Hindlimb muscle (tissue), 1 donor: ENCODE measurements at places on chromosomes 16 and 17.

GRCh38 chr16:56868175-56868574 is 3.2 kb downstream of the SLC12A3 start:
- no peak for DNase-seq

- no peak for DNase-seq
These were observed 22.2 kb downstream of the SRCAP start for GRCh38 chr16:30721167-30721566.

GRCh38 chr16:8727131-8727806 is 52.9 kb downstream of the ABAT start:
- no peak for DNase-seq

DNA sequence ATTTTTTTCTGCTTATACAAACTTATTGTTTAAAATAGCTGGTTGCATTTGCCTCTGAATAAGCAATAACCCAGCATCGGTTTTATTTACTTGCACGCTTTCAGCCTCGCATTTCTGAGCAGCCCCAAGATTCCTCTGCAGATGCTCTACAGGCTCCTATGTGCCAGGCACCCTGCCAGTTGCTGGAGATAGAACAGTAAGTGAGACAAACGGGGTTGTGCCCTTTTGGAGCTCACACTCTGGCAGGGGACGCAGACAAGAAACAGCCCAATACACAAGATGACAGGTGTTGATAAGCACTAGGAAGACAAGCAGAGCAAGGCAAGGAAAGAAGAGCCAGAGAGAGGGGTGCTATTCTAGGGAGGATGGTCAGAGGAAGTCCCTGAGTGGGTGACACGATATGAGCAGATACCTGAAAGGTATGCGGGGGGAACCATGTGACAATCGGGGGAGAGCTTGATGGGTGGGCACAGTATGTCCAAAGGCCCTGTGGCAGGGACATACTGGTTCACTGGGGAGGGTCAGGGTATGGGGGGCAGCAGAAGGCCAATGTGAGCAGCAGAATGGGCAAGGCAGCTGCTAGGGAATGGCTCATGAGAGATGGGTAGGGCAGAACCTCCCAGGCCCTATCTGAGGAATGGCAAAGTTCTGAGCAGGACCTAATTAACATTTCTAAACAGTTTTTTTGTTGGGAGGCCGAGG is 18.7 kb upstream of the ADORA2B start:
- DNase-seq: no peak

- DNase-seq: no peak
These were observed 6.6 kb upstream of the RHOT2 start for GRCh38 chr16:661184-661821.

- DNase-seq: no peak
These were observed 12.6 kb upstream of the GPT2 start for GRCh38 chr16:46871597-46871996.

- DNase-seq: no peak
These were observed 118.3 kb downstream of the BANP start for GRCh38 chr16:88069397-88070168.

GRCh38 chr16:56637814-56638750 is at the start of gene MT1A:
Gene MT1A (plus strand): TSS chr16:56638666. CDS start chr16:56638739, 73 bp downstream.
- no peak for DNase-seq

GRCh38 chr16:66596986-66597848 is 7.3 kb upstream of the CMTM3 start:
- no peak for DNase-seq

GRCh38 chr17:27478901-27479538 is 22.8 kb downstream of the KSR1 start:
- DNase-seq: no peak

DNA sequence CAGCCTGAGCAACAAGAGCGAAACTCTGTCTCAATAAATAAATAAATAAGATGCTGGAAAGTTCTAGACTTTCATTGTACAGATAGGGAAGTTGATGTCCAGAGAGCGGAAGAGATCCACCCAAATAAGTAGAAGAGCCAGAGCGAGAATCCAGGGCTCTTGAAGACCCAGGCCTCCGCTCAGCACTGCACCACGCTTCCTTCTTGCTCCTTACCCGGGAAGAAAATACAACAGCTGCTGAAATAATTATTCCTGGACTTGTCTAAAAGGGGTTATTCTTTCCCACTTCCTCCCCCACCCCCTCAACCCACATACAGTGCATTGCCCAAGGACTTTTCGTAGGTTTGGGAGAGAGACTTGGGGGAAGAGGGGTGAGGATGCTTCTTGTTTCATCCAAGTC is 26.7 kb downstream of the CDK5RAP3 start:
- no peak for DNase-seq

- no peak for DNase-seq
These were observed 163.0 kb downstream of the ABCA8 start for GRCh38 chr17:68792042-68792685.

- DNase-seq: peak; percentile 73
These were observed at the start of gene CDH5 for GRCh38 chr16:66366433-66367299. Gene CDH5 (plus strand): TSS chr16:66366691. CDS start chr16:66379338, 12,647 bp downstream.

- no peak for DNase-seq
These were observed 58.0 kb upstream of the GSE1 start for GRCh38 chr16:85554889-85555718.

DNA sequence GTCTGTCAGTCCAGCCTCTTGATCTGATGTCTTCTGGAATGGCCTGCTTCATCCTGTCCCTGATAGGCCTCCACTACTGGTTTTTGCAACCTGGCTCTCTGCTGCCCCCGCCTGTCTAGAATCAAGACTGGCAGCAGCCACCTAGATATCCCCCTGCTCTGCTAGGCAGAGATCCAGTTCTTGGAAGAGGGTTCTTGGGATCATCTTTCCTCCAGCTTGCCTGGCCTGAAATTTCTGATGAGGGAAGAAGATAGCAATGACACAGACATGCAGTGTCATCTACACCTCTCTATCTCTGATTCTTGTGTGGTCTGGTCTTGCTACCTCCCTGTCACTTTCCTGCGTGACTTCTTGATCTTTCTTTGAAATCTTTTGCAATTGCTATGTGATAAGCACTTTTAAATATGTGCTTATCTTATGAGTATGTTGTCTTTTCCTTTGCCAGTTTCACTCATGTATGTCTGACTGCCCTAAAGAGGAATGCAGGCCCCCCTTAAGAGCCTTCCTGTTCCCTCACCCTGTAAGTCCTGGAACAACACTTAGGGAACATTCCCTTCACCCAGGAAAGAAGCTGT is 20.3 kb upstream of the NFATC3 start:
- DNase-seq: peak; percentile 40

DNA sequence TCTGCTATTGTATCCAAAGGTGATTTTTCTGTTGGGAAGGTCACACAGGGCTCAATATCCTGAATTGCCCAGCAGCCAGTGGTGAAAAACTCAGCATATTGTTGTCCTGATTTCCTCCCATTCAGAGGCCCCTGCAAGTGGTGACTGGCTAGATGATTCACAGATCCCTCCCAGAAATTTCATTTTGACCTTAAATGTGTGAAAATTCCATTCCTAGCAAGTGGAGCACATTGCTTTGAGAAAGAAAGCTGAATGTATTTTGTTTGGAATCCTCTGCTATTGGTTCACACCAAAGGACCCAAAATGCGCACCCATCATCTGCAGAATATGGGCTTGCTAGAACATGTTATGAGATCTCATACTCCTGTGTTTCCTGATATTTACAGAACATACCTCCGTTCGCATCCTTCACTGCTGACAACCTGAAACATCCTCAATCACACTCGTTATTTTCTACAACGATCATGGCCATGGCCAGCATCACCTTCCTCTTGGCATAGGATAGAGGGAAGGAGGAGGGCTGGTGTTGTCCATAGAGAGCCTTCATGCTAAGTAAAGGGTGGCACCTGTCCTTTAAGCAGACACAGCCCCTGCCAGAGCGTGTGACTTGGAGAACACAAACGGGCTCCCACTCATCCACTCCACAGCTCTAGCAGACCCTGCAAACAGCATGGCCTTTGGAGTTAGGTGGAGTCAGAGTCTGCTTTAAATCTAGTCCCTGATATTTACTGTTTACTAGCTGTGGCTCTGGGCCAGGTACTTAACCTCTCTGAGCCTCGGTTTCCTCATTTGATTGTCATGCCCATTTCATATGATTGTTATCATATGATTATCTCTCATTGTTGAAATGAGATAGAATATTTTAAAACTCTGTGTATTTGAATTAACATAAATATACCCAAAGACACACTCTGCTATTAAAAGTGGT is 30.4 kb upstream of the NFAT5 start:
- no peak for DNase-seq

GRCh38 chr16:4607841-4608703 is 6.6 kb downstream of the UBALD1 start:
- DNase-seq: no peak

DNA sequence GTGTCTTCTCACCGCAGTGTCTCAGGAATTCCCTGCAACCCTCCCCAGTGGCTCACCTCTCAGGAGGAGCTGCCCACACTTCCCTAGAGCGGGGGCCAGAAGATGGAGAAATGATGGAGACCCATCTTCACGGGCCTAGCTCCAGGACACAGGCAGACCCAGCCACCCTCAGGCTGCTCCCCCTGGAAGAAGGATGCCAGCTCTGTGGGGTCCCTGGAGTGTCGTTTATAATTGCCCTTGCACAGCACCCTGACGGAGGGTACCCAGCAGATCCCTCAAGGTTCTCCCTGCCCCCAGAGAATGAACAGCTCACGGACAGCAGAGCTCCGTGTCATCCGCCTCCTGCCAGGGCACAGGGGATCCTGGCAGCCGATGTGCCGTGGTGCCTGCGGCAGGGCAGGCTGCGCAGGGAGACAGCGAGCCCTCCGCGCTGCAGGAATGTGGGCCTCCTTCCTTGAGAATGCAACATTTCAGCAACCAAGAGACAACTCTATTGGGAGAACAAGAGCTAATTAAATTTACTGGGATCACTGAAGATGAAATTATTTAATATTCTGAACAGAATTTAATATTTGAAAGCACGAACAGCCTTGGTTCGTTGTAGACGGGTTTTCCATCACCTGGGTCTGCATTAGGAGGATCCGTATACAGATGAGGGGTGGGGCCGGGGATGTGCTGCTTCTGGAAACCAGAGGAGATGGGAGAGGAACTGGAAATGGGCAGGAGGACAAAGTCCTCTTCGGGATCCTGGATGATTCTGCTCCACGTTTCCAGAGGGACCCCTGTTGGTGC is 21.0 kb upstream of the RBFOX3 start:
- no peak for DNase-seq

DNA sequence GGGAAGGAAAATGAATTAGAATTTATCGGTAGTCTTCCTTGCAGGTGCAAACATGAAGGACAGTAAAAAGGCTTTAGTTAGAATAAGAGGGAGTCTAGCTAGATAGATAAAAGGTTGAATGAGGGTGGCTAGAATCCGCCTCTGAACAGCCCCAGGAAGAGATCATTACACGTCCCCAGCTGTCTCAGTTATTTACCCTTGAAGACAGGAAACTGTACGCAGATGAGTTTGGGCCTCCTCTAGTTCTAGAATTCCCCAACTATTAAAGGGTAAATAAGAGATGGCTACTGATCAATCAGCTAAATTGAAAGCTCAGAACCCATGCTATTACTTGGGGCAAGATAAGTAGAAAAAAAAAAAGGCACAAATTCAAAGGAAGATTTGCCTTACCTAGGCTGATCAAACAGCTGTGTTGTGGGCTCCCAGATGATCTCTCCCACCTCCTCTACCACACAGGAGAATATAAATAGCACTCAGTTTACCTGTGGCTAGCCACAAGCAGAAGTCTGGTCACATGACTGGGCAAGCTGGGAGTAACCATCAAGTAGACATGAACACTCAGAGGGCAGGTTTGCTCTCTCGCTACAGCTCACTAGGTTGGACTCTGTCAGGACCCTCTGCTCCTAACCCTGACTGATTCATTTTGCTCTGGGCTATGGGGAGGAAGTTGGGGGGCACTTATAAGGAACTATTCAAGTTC is 17.0 kb downstream of the FAM117A start:
- no peak for DNase-seq

DNA sequence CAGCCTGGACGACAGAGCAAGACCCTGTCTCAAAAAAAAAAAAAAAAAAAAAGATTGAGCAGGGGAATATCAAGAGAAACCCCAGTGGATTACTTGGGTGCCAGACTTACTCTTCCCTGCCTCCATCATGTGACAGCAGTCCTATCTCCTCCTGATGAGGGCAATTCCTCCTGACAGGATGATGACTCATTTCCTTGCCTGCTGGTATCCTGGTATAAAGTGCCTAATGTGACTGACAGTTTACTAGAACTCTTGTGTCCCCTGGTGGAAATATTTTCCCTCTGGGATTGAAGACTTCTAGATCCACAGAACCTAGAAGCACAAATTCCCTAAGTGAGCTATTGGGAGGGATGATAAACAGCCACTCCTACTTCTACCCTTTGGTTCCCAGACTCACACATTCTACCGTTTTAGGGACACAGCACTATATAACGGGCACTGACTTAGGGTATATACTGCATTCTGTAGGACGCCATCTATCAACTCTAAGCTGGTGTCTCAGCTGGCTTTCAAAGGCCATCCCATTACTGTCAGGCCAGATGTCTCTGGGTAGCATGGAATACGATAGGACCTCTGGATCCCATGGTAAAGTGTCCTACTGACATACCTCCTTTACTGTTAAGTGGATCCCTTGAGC is 114.6 kb upstream of the MED13 start:
- no peak for DNase-seq

DNA sequence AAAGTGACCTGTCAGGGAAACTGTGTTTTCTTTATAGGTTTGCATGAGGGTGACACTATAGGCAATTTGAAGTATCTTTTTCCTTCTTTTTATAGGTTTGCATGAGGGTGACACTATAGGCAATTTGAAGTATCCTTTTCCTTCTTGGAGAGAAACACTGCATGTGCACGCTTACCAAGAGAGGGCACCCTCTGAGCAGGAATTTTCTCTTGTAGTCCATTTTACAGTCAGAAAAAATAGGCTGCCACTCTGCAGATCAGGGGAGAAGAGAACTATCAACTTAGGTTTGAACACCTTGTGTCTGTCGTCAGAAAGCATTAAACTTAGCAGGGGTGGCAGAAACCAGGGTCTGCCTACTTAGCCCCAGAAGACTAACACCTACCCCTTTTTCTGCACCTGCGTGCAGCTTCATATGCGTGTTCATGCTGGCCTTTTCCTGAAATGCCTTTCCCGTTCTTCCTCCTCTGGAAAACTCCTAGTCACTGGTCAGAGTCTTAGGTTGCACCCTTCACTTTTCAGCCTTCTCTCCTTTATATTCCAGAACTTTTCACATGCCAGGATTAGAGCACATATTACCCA is 16.4 kb upstream of the SMIM36 start:
- peak; percentile 57 for DNase-seq

GRCh38 chr17:7916808-7917207 is 719 bp upstream of the RNF227 start:
- no peak for DNase-seq

DNA sequence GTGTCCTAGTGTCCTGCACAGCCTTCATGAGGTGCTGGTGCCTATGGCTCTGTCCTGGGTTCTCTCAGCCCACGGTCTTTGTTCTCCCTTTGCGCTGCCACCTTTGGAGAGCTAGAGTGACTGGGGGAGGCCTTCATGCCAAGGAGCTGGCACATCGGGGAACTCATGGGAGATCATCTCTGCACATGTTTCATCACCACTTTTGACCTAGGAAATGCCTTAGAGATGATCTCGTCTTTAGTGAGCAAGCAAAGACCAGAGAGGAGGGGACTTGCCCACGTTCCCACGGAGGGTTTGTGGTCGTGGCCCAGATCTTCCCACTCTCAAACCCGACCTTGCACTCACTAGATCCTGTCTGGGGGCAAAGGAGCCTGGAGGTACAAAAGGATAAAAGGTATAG is 23.5 kb downstream of the TBX4 start:
- no peak for DNase-seq

GRCh38 chr17:36858119-36859002 is 78.9 kb upstream of the LHX1 start:
- no peak for DNase-seq

GRCh38 chr16:85354686-85355514 is 242.6 kb upstream of the CIBAR2 start:
- no peak for DNase-seq
